ENCODE measurements at places on chromosomes 2 and 18. TPM values are rescaled to one million over a fixed set of nuclear protein-coding genes. Genes with fewer than 3 reads are reported as not detected.

- DNase-seq, result no peak
These were observed 47.5 kb upstream of the STAT1 start for GRCh38 chr2:191061381-191061980.

- DNase-seq, result no peak
These were observed 868.5 kb downstream of the RNF144A start for GRCh38 chr2:7785700-7786099.

GRCh38 chr2:36355151-36355889 lies at the start of gene CRIM1:
Gene CRIM1, plus strand, starts transcription at chr2:36355778. Its CDS starts 515 bp downstream, at chr2:36356293.
- peak; percentile 49 for DNase-seq

DNA sequence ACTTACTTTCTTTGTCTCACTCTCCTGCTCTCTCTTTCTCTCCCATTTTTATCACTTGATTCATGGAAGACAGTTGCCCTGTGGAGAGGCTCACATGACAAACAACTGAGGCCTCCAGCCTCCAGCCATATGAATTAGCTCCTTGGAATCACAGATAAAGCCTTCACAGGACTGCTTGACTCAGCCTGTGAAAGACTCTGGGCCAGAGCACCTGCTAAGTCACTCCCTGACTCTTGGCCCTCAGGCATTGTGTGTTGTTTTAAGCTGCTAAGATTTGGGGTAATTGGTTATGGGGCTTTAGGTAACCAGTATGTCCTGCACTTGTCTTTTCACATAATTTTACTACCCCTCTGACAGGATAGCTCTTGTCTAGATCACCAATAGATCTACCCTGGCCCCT lies 334.9 kb downstream of the SOX11 start:
- DNase-seq, result no peak

The IWS1 gene
- total RNA-seq, result 29.0 TPM
